ENCODE measurements at places on chromosomes 5 and 9. TPM values are rescaled to one million over a fixed set of nuclear protein-coding genes. Genes with fewer than 3 reads are reported as not detected.
A peak's percentile ranks its signal among the peaks of the same experiment; 100 is the strongest.

The ALDOB gene
- total RNA-seq, result not detected

The CDH18 gene
- not detected for total RNA-seq

The SPATA31E1 gene
- not detected for total RNA-seq

The KDM4C gene
- 29.3 TPM for total RNA-seq

The SHB gene
- 13.9 TPM for total RNA-seq

The ZFP2 gene
- total RNA-seq, result 2.8 TPM

The ANKRD31 gene
- 0.26 TPM for total RNA-seq

The ZNF483 gene
- 1.5 TPM for total RNA-seq

The LCN1 gene
- total RNA-seq, result not detected

The EIF4EBP3 gene
- total RNA-seq, result 1.8 TPM

The SVEP1 gene
- 76.3 TPM for total RNA-seq

The DOK3 gene
- 0.99 TPM for total RNA-seq

The SNAPC4 gene
- total RNA-seq, result 3.8 TPM

The CCDC180 gene
- 2.5 TPM for total RNA-seq

The HTR4 gene
- not detected for total RNA-seq

DNA sequence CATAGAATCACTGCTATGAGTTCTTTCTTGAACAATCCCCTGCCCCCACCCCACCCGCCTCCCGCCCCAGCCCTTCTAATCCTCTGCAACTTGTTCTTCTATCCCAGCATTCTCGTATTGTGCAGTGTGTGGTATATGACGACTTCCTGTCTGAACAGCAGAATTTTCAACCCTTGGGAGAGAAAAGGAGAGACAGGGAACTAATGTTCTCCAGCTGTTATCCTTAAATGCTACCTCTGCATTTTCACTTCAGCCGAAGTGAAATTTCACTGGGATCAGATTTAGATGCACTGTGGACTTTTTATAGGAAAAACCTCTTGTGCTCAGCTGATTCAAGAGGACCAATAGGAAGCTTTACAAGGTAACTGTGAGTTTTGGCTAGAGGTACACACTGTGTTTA, 2.2 kb downstream of the FBXL7 start:
- DNase-seq, result peak; percentile 65

DNA sequence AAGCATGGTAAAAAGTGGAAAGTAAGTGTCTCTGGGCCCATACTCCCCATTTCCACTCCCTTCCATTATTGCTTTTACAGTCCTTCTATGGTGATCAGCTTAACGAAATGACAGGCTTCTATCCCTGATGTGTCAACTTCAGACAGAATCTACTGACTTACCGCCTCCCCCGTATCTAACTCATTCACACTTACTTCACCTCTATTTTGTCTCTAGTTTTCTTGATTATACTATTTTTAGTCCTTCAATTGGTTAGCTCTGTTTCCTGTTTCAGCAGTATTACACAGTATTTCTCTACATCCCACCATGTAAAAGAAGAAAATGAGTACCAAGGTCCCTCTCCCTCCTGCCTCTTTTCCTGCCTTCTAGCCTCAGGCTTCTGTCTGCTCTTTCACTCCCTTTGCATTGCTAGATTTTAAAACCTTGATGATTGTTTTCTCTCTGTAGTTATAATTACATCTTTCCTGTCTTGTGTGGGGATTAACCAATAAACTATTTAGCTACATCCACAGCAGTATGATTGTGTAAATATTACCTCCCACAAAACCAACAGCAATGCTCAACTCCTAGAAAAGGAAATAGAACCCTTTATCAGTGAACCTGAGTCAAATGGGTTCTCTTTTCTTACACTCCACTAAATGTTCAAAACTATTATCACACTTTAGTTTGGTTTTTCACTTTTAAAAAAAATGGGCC, 53.4 kb downstream of the GNAQ start:
- no peak for DNase-seq

DNA sequence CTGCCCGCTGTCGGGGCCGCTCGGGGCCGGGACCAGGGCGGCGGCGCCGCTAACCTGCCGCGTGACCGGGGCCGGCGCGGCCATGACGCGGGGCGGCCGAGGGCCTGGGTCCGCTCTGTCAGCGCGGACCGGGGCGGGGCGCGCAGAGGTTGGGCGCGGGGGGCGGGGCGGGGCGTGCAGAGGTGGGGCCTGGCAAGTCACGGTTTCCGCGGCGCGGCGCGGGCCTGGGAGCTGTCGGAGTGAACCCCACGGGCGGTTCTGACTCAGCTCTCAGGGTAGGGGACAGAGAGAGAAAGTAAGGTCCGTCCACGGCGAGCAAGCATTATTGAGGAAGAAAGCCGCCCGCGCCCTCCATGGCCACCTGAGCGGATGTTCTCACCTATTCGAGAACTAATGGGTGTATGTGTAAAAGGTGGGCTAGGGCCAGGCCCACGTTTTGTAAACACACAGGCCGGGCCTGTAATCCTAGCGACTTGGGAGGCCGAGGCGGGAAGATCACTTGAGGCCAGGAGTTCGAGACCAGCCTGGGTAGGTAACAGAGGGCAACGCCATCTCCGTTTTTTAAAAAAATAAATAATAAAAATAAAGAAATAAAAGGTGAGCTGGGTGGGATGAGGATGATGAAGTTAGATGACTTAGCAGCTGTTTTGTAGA, at the start of gene PRXL2C:
Gene PRXL2C (minus strand): TSS at position 120 of the 654 bp plus-strand sequence. CDS start 36 bp downstream, at position 84.
- peak; percentile 70 for DNase-seq

- peak; percentile 61 for DNase-seq
Measured at GRCh38 chr9:130682421-130683121, 11.0 kb upstream of the EXOSC2 start.

DNA sequence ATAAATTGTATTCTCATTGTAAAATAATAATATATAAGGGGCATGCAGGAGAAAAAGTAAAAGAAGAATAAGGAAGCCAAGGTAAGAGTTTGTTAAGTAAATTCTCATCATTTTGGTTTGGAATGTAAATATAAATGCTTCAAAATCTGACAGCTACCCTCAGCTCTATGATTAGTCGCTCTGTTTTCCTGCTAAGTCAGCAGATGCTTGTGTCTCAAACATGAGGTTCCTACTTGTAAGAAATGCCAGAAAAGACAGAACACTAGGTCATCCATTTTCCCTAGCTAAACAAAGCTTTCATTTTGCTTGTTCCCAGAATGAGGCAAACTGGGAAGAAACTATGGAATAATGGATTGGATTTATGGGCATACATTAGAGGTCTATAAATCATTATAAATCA, 293.1 kb downstream of the DMRTA1 start:
- DNase-seq, result no peak

GRCh38 chr5:149472399-149472798, 78.8 kb downstream of the CSNK1A1 start:
- DNase-seq, result no peak

- no peak for DNase-seq
Measured at GRCh38 chr5:126587551-126588390, 7.2 kb downstream of the ALDH7A1 start.

GRCh38 chr5:113922343-113922742, 408.8 kb downstream of the YTHDC2 start:
- DNase-seq, result no peak

GRCh38 chr9:76996700-76997099, 22.8 kb upstream of the FOXB2 start:
- peak; percentile 25 for DNase-seq

DNA sequence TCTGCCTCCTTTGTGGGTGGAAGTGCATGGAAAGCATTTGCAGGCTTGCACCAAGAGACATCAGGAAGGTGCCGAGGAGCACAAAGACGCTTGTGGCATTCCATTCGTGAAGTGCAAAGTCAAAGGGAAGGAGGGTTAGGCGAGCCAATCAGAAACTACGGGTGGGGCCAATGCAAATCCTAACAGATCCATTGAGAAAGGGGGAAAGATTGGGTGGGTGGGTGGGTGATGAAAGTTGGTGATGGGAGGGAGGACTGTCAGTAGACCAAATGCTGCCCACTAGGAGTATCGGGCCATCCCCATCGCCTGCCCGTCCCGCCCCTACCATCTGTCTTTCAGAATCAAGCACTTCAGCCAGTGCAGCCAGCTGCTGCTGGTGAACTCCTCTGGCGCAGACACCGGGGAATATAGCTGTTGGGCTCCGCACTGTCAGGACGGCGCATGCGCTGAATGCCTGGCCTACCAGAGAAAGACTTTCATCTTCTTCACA, 17.1 kb upstream of the ANXA6 start:
- peak; percentile 15 for DNase-seq

- no peak for DNase-seq
Measured at GRCh38 chr5:81785322-81785721, 34.4 kb upstream of the SSBP2 start.

- peak; percentile 58 for DNase-seq
Measured at GRCh38 chr9:95048225-95049087, 269.1 kb downstream of the FANCC start.

DNA sequence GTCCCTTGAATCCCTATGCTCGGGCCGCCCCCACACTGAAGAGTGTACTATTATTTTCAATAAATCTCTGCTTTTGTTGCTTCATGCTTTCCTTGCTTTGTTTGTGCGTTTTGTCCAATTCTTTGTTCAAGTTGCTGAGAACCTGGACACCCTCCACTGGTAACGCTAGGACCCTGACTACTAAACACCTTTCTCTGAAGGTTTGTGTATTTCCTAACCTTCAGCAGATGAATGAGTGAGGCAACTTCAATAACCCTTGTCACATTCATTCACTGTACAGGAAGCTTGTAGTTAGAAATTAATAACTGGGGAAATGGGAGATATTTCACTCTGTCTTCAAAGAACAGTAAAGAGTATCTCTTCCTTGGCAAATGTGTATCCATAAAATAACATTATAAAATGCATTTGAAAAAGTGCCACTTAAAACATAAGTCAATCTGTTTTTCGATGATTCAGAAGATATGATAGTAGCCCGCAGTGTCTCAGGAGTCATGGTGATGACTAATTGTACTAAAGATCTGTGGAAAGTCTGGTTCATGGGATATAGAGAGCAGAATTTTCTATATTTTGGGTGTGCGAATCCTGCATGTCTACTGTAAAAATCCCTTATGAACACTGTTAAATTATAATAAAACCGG, 43.2 kb upstream of the ANKH start:
- DNase-seq, result peak; percentile 42

DNA sequence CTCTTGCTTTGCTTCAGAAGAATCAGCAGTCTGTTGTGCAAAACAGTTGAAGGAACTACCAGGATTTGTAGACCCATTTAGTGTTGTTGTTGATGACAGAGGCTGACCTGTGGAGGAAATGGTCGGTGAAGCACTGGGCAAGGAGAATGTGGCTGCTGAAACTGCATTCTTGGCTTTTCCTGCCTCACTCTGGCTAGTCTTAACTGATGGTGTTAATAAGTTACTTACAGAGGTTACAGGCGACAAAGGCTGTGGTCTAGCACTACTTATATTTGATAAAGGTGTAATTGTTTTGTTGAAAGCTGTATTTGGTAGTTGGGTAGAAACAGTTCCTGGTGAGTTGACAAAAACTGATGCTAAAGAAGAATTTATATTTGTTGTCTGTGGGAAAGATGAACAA, 31.5 kb downstream of the MLANA start:
- no peak for DNase-seq

GRCh38 chr5:107472620-107473064, 198.1 kb downstream of the EFNA5 start:
- no peak for DNase-seq

- peak; percentile 28 for DNase-seq
Measured at GRCh38 chr5:144451187-144451973, 280.7 kb downstream of the KCTD16 start.

DNA sequence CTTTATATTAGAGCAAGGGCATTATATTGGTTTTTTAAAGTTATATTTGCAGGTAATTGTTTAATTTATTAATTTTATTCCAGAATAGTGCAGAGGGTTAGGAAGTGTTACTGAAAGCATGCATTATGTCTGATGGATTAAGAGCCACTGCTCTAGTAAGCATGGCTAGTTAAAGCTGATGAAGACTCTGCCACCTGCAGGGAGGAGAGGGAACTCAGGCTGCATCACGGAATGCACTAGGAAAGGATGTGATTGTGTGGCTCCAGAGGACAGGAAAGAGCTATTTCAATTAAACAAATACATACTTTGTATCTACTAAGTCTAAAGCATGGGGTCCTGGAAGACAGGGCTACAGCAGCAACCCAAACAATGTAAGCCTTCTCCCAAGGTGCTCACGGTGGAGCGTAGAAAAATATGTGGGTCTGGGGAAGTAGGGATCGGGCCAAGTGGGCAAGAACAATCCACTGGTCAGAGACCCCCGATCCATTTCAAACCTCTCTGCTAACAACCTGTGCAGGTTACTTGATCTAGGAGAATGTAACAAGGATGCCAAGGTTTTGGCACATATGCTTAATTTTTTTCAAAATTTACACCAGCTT, 15.3 kb upstream of the GRXCR2 start:
- DNase-seq, result peak; percentile 70

GRCh38 chr5:96999856-97000255, 64.0 kb downstream of the LNPEP start:
- DNase-seq, result no peak

GRCh38 chr5:142888469-142889085, 118.4 kb downstream of the ARHGAP26 start:
- DNase-seq, result peak; percentile 74

GRCh38 chr5:12662545-12663314, 758.5 kb upstream of the CTNND2 start:
- no peak for DNase-seq

GRCh38 chr5:38420691-38421390, 135.6 kb downstream of the LIFR start:
- DNase-seq, result peak; percentile 50

- no peak for DNase-seq
Measured at GRCh38 chr9:124350494-124351263, 64.6 kb downstream of the PSMB7 start.

DNA sequence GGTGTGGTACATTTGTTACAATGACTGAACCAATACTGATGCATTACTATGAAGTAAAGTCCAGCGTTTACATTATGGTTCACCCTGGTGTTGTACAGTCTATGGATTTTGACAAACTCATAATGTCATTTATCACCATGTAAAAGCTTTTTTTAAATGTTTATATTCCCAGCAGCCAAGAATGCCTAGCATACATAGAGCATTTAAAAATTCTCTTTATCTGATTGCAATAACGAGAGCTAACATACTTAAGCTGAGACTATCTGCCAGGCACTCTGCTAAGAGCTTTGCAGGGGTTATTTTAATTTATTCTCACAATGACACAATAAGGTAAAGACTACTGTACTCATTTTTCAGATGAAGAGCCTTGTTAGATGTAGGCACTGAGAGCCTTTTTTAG, 24.1 kb downstream of the PRDM6 start:
- no peak for DNase-seq
